ENCODE measurements at places on chromosomes 11 and 22.

DNA sequence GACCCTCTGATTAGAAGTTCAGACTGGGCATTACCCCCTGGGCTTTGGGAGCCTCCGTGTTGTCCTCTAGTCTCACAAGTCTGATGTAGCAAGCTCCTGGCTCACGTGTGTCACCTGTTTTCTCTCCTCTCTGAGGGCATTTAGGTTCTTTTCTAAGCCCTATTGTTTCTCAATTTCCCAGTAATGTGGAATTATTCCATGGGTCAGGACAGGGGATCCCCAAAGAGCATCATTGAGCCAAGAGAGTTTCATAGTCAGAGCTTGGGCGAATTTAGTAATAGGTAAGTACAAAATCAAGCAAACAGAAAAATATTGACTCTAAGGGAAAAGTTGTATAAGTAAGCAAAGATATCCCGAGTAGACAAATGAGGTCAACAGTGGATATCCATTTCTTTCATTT lies 57.3 kb downstream of the PPP6R2 start:
- DNase-seq = no peak

- DNase-seq = no peak
Observed at GRCh38 chr22:39674536-39674935, 104.0 kb downstream of the CACNA1I start.

DNA sequence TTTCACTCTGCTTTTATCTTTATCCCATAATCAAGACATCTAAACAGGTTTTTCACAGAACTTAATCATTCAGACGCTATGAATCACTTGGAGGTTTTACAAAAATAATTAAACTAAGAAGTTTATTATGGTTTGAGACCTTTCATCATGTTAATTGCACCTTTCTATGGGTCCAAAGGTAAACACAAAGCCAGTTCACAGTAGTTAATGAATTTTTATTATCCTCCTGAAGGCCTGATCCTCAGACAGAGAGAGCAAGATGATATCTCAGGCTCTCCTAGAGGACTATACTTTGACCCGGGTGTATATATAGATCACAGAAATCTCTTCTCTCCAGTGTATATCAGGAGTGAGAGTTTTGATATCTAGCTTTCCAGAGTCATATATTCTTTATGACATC lies 1044.3 kb upstream of the RAG2 start:
- DNase-seq = no peak

- no peak for DNase-seq
Observed at GRCh38 chr11:110973401-110973980, 261.3 kb upstream of the ARHGAP20 start.

GRCh38 chr11:65952052-65952521 lies 6.8 kb downstream of the TSGA10IP start:
- DNase-seq = no peak

- DNase-seq = no peak
Observed at GRCh38 chr11:93059117-93059957, 89.9 kb downstream of the MTNR1B start.

DNA sequence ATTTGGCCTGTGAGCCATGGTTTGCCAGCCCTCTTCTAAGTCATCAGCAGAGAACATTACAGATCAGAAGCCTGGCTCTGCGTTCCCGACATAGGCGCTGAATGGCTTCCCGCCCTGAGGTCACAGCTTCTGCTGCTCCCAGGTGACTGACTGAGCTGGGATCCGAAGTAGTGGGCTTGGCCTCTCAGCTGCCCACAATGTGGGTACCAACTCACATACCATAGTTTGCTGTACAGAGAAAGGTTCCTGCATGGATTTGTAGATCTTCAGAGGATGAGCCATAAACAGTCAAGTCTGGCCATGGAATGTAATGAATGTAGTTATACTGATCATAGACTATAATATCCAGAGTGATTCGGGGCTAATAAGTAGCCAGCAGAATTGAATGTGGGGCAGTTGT lies 42.6 kb downstream of the TEAD1 start:
- DNase-seq = no peak

GRCh38 chr11:93662175-93662570 lies 691 bp downstream of the CEP295 start:
- no peak for DNase-seq

GRCh38 chr22:39125622-39126021 lies 26.9 kb downstream of the CBX7 start:
- no peak for DNase-seq

DNA sequence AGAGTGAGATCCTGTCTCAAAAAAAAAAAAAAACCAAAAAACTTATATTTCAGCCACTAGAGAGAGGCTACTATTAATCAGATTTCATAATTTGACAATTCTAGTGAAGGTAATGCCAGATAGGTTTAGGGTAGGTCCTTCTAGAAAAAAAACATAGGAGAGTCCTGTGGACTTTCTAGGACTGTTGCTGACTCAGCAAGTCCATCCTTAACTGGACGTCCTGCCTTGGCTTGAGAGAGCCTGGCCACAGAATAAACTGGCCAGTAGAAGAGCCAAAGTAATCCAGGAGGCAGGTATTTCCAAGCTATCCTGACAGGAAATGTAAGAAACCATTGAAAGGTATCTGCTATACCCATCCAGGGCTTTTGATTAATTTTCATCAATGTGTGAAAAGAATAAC lies 64.6 kb downstream of the TRIM44 start:
- no peak for DNase-seq

- DNase-seq = peak; percentile 75
Observed at GRCh38 chr11:57514538-57515331, 767 bp downstream of the SLC43A1 start.

DNA sequence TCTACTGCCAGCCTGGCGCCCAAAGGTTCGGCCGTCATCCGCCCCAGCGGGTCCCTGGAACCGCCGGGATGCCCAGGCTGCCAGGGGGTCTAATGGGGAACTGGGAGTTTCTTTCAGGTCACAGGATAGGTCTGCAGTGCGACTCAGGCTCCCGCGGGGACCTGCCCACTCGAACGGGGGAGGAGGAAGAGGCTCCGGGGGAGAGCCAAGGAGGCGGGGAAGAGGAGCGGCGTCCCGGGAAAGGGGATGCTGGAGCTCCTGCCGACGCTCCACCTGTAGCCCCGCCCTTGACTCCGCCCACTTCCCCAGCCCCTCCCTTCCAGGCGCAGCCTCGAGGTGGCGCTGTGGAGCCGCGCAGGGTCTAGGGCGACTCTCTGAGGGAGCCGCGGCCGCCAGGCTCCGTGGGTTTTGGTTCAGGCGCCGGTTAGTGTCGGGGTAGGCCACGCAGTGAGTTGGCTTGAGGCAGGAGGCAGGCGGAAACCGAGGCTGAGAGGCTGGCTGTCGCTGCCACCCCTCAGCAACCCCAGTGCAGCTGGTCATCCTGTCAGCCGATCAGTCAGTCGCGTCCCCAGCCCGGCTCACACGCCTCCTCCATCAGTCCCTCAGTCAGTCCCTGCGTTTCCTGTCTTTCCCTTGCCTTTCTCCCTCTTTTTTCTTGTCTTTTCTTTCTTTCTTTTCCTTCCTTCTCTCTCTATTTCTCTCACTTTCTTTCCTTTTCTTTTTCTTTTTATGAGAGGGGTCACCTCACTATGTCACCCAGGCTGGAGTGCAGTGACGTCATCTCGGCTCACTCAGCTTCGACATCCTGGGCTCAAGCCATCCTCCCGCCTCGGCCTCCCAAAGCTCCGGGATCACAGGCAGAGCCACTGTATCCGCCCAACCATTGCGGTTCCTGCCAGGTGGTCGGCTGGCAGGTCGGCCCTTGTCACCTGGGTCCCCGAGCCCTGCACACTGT lies 26.4 kb downstream of the YWHAH start:
- DNase-seq = peak; percentile 98

- no peak for DNase-seq
Observed at GRCh38 chr11:17721242-17721999, 2.0 kb downstream of the MYOD1 start.

- no peak for DNase-seq
Observed at GRCh38 chr22:45544588-45545170, 42.0 kb downstream of the FBLN1 start.

DNA sequence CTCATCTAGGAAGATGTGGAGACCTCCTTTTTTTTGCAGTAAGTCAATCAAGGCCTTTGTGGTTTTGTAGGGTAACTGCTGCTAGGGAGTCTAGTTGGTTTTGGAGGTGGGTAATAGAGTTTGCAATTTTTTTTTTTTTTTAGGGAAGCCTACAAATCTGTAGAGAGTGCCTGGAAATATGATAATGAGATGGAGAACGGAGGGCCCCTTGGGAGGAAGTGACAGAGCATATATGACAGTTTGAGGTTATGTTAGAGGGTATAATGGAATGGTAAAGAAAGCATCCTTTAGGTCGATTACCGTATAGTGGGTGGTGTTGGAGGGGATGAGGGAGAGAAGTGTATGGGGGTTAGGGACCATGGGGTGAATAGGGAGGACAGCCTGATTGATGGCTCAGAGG lies 98.3 kb downstream of the ELP4 start:
- DNase-seq = no peak

- DNase-seq = no peak
Observed at GRCh38 chr11:76653012-76653673, 17.4 kb downstream of the LRRC32 start.

DNA sequence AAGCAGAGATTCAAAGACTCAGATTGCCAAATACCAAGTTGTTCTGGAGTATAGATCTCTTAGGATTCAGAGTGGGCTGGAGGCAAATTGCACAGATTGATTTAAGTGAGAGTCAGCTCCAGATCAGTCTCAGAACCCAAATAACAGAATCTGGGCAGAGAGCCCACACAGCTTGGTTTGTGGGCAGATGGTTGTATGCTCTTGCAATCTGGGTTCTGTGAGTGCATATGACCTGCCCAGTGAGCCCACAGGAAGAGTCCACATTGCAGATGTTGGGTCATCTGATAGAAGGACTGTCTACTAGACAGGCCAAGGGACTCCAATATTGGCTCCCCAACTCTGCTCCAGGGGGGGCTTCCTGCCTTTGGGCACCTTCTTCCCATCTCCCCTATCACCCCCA lies 65.9 kb downstream of the ADAMTS15 start:
- DNase-seq = no peak

DNA sequence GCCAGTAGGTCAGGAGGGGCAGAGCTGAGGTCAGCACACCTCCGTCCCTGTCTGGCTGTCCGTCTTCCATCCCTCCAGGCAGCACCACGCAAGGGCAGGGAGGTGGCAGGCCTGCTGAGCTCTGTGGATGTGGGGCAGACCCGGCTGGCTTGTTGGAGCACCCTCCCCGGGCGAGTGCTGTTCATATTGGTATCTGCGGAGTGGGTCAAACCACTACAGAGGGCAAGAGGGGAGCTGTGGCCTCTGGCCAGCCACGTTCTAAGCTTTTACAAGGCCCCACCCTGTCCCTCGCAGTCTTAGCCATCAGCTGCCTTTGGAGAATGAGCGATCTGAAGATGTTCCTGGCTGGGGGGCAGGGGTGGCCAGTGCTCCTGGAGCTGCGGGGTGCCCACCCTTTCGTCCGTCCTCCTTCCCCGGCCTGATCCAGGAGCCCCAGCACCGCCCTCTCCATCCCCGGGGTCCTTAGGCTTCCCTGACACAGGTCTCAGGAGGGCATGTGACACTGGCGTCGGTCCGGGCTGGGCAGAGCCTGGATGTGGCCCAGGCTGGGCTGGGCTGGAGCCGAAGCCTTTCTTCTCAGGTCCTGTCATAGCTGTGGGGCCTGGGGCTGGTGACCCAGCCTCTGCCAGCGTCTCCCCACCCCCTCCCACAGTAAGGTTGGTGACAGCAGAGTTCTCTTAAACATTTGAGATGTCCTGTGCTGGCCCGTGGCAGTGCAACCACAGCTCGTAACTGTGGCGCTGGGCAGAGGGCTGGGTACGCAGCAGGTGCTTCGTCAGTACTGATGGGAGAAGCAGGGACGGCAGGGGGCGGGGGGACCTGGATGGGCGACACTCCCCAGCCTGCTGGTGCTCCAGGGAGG lies 31.7 kb upstream of the GRAMD4 start:
- no peak for DNase-seq

DNA sequence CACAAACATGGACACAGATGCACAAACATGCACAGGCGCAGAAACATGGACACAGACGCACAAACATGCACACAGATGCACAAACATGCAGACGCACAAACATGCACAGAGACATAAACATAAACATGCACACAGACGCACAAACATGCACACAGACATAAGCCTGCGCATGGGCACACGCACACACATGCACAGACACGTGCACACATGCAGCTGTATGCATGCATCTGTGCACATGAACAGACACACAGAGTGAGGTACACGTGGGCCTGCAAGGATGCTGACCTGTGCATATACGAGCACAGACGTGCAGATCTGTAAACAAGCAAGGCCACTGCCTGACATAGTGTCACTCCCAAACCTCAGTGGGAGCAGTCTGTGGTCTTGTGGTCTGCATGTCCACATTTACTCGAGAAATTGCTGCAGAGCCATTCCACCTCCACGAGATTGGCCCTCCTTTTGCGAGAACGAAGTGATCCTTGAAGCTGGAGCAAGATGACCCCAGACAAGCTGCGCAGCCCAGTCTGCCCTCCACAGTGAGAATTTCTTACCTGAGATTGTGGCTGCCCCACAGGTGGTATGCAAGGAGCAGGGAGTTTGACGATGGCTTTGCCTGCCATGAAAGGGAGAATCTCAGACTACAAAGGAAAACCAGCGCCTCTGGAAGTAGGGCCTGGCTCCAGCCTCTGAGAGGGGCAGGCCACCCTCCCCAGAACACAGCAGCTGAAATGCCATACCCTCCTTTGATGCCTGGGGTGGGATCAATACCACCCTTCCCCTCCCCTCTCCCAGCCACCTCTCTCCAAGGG lies 299.9 kb downstream of the BRD1 start:
- no peak for DNase-seq

DNA sequence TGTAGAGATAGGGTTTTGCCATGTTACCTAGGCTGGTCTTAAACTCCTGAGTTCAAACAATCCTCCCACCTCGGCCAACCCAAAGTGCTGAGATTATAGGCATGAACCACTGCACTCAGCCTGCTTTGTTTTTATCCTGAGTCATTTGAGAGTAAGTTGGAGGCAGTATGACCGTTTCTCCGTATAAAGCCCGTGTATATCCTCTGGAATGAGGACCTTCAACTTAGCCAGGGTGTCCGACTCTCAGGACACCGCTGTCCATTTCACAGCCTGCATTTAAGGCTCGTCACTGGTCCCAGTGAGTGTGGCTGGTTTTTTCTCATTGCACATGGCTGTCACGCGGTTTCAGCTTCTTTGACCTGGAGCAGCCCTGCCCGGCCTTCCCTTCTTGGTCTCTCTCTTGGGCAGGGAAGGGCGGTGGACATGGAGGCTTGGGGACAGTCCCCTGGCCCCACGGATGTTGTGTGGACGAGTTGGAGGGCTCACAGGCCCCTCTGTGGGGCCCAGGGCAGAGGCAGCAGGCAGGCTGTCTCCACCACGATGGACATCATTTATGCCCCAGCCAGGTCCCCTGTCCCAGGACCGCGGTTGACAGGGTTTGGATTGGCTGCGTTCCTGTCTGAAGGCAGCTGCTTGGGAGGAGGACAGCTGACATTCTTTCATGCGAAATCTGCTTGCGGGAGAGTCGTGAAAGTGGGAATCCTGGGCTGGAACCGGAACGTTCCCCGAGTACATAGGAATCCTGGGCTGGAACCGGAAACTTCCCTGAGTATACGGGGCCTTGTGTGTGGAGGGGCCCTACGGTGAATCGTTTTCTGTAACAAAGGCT lies 93.3 kb downstream of the KCNQ1 start:
- DNase-seq = peak; percentile 12

GRCh38 chr22:45696227-45696626 lies 24.6 kb downstream of the ATXN10 start:
- no peak for DNase-seq

- no peak for DNase-seq
Observed at GRCh38 chr11:125902277-125902926, 604 bp downstream of the PUS3 start.

- DNase-seq = no peak
Observed at GRCh38 chr11:133922078-133922870, 34.5 kb downstream of the IGSF9B start.

GRCh38 chr11:15944460-15944859 lies 411.9 kb downstream of the SOX6 start:
- no peak for DNase-seq

GRCh38 chr22:47421846-47422245 lies 659.4 kb downstream of the TBC1D22A start:
- no peak for DNase-seq

Measured in activated naive CD8-positive, alpha-beta T cell treated with anti-CD3 and anti-CD28 coated beads, Interleukin-2, amount 10 ng/mL, durations not matched to agents 7 days and 5 days (primary cell).